ENCODE measurements at places on chromosomes 7 and 10.

- H3K27me3 ChIP-seq = peaks cover 16% of the 10 kb centered on the region
- H3K36me3 ChIP-seq = no peaks in the 10 kb centered on the region
- peak overlapping the region; percentile 4 for H3K4me3 ChIP-seq
- peaks cover 8% of the 10 kb centered on the region for H3K4me1 ChIP-seq
- H3K27ac ChIP-seq = no peak overlapping the region
These were observed 41.7 kb upstream of the LOXL4 start for GRCh38 chr10:98309366-98310355.

- DNase-seq = no peak
- peaks cover 11% of the 10 kb centered on the region for H3K4me1 ChIP-seq
- H3K36me3 ChIP-seq = no peaks in the 10 kb centered on the region
- H3K27me3 ChIP-seq = peaks cover 36% of the 10 kb centered on the region
- H3K4me3 ChIP-seq = no peak overlapping the region
- no peak overlapping the region for H3K27ac ChIP-seq
These were observed 226.9 kb downstream of the WDR11 start for GRCh38 chr10:121078036-121078435.

DNA sequence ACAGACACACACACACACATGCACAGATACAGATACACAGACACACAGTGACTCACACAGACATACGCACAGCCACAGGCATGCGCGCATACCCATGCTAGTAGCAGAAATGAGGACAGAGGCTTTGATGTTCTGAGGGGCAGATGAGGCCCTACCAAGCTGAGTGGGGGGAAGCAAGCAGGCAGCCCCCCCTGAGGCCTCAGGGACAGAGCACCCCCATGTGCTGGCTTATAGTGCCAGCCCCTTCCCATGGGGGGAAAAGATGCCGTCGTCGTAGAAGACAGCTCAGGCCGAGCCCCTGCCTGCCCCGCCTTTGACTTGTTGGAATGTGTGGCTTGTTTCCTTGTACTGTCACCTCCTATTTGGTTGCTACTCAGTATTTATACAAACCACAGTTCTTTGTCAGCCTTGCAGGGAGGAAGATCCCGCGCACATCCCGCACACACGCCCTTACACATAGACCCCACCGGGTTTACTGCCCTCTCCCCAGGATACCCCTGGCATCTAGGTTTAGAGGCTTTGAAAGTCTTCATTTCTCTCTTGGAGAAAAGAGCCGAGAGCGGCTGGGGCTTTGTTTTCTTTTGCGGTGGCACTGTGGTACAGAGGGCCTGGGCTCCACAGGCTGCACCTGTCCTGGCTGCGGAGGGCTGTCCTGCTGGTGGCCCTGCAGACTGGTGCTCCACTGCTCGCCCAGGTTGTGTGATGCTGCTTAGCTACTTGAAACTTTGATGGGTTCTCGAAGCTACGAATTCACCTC lies 112.5 kb downstream of the DOCK1 start:
- peaks cover 7% of the 10 kb centered on the region for H3K4me1 ChIP-seq
- H3K4me3 ChIP-seq = no peak overlapping the region
- DNase-seq = no peak
- H3K27me3 ChIP-seq = no peaks in the 10 kb centered on the region
- H3K36me3 ChIP-seq = peaks cover 15% of the 10 kb centered on the region

- H3K27ac ChIP-seq = no peak overlapping the region
- DNase-seq = no peak
- H3K4me1 ChIP-seq = peaks cover 61% of the 10 kb centered on the region
These were observed 5.9 kb upstream of the IL6 start for GRCh38 chr7:22720791-22721786.

GRCh38 chr7:158549176-158549615 lies 38.4 kb downstream of the PTPRN2 start:
- no peak overlapping the region for H3K27ac ChIP-seq
- H3K4me3 ChIP-seq = peak overlapping the region; percentile 5
- no peaks in the 10 kb centered on the region for H3K36me3 ChIP-seq
- peaks cover 15% of the 10 kb centered on the region for H3K27me3 ChIP-seq

GRCh38 chr10:22643116-22643515 lies 71.3 kb downstream of the PIP4K2A start:
- no peak overlapping the region for H3K27ac ChIP-seq
- H3K4me3 ChIP-seq = no peak overlapping the region

DNA sequence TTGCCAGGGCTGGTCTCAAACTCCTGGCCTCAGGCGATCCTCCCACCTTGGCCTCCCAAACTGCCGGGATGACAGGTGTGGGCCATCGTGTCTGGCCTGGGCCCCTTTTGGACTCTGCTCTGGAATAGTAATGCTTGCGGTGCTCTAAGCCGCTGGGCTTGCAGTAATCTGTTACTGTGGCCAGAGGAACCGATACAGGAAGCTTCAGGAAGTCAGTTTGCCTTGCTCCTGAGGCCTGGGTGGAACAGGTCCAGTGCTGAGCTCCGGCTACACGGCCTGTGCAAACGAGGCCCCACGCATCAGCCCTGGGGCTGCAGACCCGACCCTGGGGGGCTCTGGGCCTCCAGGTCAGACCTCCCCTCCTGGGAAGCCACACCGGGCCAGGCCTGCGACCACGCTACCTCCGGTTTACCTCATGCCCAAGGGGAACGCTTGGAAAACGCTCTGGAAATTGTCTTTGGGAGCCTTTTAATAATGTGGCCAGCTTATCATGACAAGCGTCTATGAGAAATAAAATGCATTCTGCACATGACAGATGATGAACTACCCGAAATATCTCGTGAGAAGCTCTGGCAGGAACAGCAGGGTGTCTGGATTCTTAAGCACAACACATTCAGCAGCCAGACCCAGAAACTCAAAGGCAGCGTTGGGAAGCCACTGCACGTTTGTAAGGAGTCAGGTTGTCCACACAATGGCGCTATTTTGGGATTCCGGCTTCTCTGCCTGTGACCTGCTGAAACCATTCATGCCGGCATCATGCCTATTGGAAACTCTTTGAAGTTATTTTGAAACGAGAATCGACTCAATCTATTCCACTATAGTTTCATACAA lies 10.1 kb upstream of the ADAP1 start:
- H3K4me3 ChIP-seq = no peak overlapping the region
- peaks cover 33% of the 10 kb centered on the region for H3K4me1 ChIP-seq
- peaks cover 13% of the 10 kb centered on the region for H3K27me3 ChIP-seq
- H3K36me3 ChIP-seq = peaks cover 29% of the 10 kb centered on the region
- H3K27ac ChIP-seq = peak overlapping the region; percentile 52

DNA sequence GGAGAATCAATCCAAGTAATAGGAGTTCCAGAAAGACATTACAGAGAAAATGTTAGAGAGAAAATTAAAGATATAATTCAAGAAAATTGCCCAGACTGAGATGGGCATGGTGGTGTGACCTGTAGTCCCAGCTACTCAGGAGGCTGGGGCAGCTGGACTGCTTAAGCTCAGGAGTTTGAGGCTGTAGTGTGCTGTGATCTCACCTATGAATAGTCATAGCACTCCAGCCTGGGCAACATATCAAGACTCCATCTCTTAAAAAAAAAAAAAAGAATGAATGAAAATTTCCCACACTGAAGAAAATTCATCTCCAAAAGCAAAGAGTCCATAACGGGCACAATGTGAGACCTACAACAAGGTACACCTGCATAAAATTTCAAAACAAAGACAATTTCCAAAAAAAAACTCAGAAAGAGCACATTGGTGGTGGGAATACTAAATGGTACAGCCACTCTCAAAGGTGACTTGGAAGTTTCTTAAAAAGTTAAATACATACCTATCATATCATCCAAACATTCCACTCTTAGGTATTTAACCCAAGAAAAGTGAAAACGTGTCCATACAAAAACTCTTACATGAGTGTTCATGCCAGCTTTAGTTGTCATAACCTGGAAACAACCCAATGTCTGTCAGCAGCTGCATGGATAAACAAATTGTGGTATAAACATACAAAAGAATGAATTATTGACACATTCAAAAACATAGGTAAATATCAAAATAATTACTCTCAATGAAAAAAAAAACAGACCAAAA lies 6.9 kb upstream of the RGS10 start:
- peaks cover 2% of the 10 kb centered on the region for H3K27me3 ChIP-seq
- no peaks in the 10 kb centered on the region for H3K4me1 ChIP-seq
- DNase-seq = no peak
- H3K36me3 ChIP-seq = no peaks in the 10 kb centered on the region

GRCh38 chr10:100744136-100744986 lies 1.0 kb upstream of the PAX2 start:
- no peak overlapping the region for H3K4me3 ChIP-seq
- H3K4me1 ChIP-seq = peaks cover 37% of the 10 kb centered on the region
- no peak overlapping the region for H3K27ac ChIP-seq
- peaks cover 99% of the 10 kb centered on the region for H3K27me3 ChIP-seq
- no peak for DNase-seq
- H3K36me3 ChIP-seq = no peaks in the 10 kb centered on the region

- no peaks in the 10 kb centered on the region for H3K27me3 ChIP-seq
- no peaks in the 10 kb centered on the region for H3K4me1 ChIP-seq
- no peaks in the 10 kb centered on the region for H3K36me3 ChIP-seq
- no peak overlapping the region for H3K4me3 ChIP-seq
These were observed 33.3 kb downstream of the A1CF start for GRCh38 chr10:50851884-50852671.

DNA sequence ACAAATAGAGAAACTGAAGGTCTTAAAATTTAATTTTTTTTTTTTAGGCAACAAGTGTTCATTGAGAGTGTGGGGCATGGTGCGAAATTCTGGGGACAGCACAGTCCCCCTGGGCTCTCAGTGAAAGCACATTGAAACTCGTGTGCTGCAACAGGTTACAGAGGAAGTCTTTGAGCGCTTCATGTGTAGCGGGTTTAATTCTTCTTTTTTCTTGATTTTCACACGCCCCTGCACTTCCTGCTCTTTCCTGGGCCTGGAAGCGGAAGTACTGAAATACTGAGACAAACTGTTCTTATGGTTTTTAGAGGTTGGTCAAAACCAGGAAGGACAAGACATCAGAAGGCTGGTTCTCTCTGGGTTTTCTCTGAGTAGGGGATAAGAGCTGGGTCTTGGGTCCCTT lies 203.5 kb downstream of the PTEN start:
- H3K27ac ChIP-seq = no peak overlapping the region
- H3K36me3 ChIP-seq = no peaks in the 10 kb centered on the region
- peaks cover 18% of the 10 kb centered on the region for H3K4me1 ChIP-seq
- no peak overlapping the region for H3K4me3 ChIP-seq

DNA sequence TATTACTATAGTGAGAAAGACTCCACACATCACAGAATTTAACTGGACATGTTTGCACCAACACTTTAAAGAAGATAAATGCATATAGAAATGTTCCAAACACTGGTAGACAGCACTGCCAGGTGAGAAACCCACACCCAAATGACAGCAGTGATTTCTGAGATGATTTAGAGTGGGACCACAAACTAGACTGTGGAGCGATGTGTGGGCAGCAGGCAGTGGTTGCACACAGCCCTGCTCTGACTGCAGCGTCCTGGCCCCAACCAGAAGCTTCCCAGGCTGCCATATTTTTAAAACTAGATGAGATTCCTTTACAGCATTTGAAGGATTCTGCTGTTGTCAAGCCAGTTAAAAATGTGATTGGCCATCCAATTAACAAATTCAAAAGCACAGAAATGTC lies 47.7 kb upstream of the COMMD3 start:
- no peak overlapping the region for H3K4me3 ChIP-seq
- no peaks in the 10 kb centered on the region for H3K36me3 ChIP-seq
- H3K4me1 ChIP-seq = no peaks in the 10 kb centered on the region
- DNase-seq = no peak
- H3K27ac ChIP-seq = no peak overlapping the region

DNA sequence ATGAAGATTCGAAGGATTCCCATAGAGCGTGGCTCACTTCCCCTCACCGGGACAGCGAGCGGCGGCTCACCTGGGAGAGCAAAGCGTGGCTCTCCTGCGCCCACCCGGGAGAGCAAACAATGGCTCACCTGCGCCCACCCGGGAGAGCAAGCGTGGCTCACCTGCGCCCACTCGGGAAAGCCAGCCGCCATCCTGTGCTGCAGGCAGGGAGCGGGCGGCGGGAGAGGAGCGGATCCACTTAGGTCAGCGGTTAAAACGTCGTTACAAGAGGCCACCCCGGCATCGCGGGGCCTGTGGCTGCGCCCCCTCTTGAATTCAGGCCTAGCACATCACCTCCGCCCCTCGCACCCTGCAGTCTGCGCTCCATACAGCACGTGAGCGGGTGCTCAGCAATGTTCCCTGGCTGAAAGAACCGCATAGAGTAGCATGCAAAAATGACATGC lies 461 bp upstream of the FIGNL1 start:
- no peak overlapping the region for H3K27ac ChIP-seq
- no peaks in the 10 kb centered on the region for H3K27me3 ChIP-seq
- H3K4me3 ChIP-seq = peak overlapping the region; percentile 87
- peaks cover 9% of the 10 kb centered on the region for H3K4me1 ChIP-seq

- no peaks in the 10 kb centered on the region for H3K36me3 ChIP-seq
- no peak overlapping the region for H3K27ac ChIP-seq
- H3K27me3 ChIP-seq = no peaks in the 10 kb centered on the region
These were observed 13.6 kb downstream of the TPK1 start for GRCh38 chr7:144822223-144822622.

DNA sequence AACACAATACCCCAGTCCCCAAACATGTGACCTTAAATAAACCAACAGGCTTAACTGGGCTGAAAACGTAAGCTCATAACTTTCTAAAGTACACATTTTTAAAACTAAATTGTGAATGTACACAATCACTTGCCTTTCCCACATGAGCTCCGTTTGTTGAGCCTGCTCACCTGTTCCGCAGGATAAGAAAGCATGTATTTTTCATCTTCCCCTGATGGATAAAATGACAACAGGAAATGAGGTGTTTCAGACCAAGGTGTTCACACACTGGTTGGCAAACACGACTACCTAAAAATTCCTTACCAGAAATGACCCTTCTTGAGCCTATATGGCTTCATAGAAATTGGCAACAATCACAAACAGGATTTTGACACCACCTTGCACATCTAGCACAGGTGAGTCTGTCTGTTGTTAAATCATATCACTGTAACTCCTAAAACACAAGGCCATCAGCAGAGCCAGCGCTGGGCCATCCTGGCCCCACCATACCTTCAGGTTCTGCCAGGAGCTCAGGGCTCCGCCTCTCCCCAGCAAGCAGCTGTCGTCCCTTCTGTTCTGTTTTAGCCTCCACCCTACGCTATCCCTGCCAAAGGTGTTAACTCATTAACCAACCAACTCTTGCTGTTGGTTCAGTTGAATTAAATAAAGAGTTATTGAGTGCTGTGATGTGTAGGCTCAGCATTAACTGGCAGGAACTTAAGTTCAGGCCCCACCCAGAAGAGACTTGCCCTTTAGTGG lies 73.6 kb upstream of the RNF32 start:
- no peak overlapping the region for H3K4me3 ChIP-seq
- H3K27ac ChIP-seq = no peak overlapping the region
- H3K4me1 ChIP-seq = no peaks in the 10 kb centered on the region
- DNase-seq = no peak
- no peaks in the 10 kb centered on the region for H3K36me3 ChIP-seq

- no peaks in the 10 kb centered on the region for H3K27me3 ChIP-seq
- peaks cover 18% of the 10 kb centered on the region for H3K4me1 ChIP-seq
- H3K36me3 ChIP-seq = peaks cover 29% of the 10 kb centered on the region
- H3K4me3 ChIP-seq = no peak overlapping the region
- no peak for DNase-seq
These were observed 20.4 kb downstream of the ZNF775 start for GRCh38 chr7:150399421-150400007.
